ENCODE measurements at places on chromosomes 11 and 22.
A peak's percentile ranks its signal among the peaks of the same experiment; 100 is the strongest.

GRCh38 chr22:17260950-17261349, 41.7 kb upstream of the ADA2 start:
- no peak for DNase-seq

DNA sequence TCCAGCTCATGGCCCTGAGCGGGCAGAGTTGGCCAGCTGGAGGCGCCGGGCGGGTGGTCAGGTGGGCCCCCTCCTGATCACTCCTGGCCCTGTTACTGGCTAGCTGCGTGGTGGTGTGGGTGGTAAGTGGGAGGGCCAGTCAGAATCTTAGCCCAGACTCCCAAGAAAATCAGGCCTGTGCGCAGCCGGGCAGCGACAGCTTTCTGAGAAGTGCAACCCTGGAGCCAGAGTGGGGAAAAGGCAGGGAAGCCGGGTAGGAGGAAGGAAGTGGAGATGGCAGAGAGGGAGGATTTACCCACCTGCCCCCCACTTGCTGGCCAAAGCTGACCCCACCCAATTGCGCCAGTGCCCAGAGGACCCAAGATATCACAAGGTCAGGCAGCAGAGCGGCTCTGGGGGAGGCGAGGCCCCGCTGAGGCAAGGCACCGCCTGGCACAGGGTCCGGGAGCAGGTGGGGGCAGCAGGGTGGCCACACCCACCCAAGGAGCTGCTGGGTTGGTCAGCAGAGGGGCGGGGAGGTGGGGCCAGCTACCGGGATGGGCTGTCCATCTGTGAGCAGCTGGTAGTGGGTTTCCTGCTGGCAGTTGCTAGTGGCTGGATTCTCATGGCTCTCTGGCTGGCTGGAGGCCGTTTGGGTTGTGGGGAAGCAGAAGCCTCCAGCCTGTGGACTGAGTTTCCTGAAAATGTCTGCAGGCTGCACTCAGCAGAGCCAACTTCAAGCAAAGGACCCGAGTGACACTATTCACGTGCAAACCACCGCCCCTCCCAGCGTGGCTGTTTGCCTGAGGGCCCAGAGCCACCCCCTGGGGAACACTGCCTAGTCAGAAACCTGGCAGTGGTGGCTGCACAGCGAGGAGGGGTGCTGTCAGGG, 196.4 kb downstream of the IGLL1 start:
- no peak for DNase-seq

- DNase-seq: no peak
Observed at GRCh38 chr11:91133361-91133760, 910.5 kb upstream of the CHORDC1 start.

DNA sequence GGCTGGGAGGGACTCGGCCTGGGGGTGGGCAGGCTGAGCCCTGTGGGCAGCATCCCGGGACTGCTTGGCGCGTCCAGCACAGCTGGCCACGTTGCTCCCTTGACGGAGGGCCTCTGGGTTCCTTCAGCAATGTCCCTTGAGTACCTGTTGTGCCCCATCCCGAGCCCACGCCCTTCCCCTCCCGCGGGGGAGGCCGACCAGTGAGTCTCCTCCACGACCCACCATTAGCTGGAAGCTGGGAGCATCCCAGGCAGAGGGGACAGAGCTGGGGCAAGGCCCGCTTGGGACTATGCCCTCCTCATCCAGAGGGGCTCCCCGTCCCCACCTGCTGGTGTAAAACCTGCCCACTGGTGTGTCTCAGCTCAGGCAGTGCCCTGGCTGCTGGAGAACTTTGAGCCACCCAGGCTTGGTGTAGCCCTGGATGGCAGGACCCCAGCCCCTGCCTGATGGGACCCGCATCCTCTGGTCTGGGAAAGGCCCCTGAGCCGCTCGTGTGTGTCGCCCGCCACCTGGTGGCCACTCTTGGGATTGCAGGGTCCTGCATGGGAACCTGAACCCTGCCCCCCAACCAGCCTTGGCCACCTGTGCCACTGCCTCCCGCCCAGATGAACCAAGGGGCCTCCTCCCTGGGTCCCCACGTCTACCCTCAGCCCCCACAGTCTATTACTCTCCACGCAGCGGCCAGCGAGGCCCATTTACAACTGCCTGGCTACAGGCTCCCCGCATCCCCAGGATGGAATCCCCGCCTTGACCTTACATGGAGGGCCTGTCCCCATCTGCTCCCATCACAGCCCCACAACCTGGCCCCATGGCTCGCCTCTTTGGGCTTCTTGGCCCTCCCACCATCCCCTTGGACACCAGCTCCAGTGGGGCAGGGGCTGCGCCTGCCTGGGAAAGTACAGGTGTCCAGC, 16.6 kb upstream of the ARHGAP8 start:
- peak; percentile 80 for DNase-seq

DNA sequence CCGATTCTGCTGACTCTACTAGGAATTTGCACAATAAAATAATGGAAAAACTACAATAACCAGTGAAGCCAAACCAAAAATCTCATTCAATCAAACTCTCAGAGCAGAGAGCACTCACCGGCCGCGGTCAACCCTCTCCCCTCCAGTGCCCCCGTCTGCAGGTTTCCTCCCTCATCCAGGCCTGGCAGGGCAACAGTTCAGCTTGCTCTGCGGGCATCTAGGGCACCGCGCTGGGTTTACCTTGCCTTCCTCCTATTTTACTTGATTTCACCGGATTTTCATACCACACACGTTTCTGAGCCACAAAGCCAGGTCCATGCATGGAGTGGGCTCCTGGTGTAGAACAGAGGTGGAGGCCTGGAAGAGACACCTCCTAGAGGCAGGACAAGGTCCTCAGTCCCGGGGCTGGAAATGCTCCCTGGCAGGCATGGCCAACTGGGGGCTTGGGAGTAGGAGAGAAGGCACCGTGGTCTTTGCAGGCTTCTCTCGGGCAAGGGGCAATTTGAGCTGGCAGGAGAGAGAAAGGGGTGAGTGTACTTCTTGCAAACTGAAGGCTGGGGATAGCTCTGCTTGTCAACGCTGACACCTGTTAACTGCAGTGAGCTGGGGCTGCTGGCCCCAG, 938.4 kb downstream of the BRD1 start:
- DNase-seq: no peak
